ENCODE measurements at places on chromosomes 11 and 22.

DNA sequence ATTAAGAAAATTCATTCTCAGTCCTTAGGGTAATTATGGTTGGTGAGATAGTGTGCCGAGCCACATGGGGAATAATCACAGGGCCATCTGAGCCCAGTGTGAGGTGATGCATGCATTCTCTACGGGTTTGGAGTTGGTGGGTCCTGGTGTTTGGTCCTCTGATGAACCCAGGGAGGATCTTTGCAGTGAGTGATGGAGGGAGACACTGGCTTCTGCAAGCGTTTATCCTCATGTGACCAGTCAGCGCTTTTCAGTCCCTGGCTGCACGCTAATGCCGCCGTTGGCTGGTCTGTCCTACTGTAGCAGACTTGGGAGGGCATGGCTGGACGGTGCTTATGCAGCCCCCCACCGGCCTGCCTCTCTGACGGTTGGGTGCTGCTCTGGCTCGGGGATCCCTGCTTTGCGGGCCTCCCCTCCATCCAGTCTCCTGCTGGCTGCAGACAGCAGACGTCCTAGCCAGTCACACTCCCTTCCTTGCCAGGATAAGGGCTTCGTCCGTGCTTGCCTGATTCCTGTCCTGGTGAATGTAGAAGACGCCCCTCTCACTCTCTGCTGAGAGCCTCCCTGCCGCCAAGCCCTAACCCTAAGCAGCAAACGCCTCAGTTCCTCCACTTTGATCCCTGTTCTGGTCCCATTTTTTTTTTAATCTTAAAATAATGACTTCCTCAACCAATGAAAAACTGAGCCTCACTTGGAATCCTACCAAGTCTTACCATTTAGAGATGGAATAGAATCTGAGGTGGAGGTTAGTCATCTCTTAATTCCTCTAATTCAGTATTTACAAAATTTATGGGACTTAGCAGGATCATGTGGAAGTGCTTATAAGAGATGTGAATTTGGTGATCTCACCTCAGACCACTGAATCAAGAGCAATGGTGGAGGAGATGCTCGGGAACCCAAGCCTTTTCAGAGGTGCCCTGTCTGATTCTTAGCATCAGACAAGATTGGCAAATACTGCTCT is 143.7 kb upstream of the SORL1-AS1 start:
- DNase-seq = no peak

- DNase-seq = peak; percentile 83
Observed at GRCh38 chr11:46936138-46937110, at the start of gene CSTPP1. TSS of gene CSTPP1 (plus strand) at chr11:46936761. CDS start at chr11:46936806, 45 bp downstream.

DNA sequence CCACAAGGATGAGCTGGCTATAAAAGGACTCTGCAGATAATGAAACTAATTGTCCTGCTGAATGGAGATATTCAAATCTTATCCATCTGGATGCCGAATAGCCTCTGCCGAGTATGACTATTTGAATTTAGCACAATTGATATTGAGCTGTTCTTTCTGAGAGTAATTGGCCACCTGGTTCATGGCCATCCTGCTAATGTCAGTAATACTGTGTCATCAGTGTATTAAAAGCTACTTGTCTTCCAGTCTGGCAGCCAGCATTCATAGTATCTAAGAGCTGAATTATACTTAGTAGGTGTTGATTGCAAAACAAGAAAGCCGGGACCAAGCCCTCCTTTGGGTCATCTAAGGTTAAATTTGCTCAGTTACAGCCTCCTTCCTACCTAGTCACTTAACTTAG is 310.7 kb upstream of the NCAM1 start:
- no peak for DNase-seq

DNA sequence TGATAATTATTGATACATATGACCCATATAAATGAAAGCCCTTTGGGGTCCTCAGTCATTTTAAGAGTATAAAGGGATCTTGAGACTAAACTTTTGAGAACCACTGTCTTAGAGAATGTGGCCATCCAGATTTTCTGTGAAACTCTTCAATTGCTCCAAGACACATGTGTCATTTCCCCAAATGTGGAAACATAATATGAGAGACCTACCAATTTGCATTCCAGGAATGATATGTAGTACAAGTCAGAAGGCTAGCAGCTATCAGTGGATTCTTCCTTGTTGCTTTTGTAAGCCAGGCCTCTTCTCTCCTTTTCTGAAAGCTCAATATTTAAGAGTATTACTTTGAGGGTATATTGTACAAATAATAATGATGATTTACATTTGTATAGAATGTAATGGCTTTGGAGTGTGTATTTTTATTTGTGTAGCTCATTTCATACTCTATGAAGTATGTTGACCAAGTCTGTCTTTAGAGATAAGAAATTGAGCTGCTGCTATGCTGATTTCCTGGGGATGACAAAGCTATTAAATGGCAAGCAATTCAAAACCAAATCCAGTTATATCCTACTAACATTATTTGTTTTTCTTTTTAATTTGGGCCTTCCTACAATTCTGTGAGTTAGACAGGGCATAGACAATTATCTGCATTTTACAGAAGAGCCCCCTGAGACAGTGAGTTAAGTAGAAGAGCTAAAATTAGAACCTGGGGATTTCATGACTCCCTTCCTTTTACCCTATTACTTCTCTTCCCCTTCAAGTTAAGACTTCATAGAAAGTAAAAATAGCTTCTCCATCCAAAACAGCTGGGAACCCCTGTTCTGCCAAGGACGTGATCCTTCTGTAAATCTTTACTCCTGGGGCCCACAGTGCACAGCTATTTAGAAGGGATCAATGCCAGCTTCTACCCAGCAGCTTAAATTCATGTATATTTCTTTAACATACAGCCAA is 131.9 kb downstream of the WNT11 start:
- no peak for DNase-seq

DNA sequence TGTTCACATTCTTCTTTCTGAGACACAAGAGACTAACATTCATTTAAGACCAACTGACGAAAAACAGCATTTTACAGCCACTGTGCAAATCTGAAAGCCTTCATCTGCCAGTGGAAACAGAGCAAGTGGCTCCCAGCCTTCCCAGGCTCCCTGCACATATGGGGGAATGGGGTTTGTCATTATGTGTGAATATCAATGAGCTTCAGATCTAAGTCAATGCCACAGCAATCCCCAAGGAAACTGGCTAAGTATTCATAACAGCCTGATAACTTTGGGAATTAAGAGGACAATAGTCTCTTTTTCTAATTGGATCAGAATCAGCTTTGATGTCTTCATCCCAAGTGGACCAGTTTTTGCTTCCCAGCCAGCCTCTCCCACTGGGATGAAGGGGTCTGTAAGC is 66.9 kb downstream of the ABTB2 start:
- no peak for DNase-seq

DNA sequence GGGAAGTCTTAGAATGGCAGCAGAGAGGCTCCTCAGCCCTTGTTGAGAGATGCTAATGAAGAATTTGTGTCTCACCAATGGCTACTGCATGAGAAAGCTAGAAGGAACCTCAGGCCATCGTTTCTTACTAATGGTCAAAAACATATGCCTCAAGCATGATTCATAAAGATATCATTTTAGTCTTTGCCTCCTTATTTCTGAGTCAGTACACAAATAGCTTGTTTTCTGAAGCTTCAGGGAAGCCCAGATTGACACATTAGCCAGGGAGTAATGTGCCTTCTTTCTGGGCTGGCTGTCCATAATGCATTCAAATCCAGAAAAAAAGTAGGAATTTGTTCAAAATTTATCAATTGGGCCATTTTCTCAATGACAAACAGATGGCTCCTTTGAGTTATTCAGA is 169.4 kb upstream of the ZBED5 start:
- DNase-seq = no peak

- DNase-seq = no peak
Observed at GRCh38 chr11:69121621-69122325, 34.0 kb upstream of the SMIM38 start.

DNA sequence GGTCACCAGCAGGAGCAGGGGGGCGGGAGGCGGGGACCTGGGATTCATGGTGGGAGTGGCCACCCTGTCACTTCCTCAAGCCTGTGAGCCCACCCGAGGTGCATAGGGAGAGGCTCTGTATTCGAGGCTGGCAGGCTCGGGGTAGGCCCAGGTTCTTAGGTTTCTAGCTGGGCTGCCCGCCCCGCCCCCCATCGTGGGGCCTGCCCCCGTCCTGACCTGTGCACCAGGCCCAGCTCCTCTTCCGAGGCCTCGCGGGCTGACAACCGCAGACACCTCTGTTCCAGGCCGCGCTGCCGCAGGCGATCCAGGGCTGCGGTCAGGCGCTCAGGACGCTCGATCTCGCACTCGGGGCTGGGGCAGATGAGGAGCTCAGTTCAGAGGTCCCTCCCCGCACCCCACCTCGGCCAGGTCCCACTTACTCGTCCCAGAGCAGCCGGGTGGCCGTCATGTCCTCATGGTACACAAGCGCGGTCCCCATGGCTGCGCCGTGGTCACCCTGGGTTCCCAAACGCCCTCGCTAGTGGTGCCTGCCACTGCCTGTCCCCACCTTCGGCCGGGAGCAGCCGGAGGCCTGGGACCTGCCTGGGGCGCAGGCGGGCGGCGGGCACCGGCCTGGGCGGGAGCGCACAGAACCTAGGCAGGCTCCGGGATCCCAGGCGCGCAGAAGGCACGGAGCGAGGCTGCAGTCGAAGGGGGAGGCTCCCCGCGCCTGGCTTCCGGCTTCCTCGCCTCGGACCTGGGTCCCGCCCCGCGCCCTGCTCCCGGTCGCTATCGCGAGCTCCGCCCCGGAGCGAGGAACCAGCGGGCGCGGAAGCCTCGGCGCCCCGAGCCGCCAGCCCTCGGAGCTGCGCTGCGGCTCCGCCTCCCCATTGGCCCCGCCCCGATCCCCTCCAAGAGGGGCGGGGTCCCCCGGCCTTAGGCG is at the start of gene HDAC10:
TSS of gene HDAC10 (minus strand) at position 711 of the 922 bp plus-strand sequence. CDS start at position 478, 233 bp downstream.
- DNase-seq = peak; percentile 64

GRCh38 chr22:31271026-31271425 is 21.3 kb downstream of the PIK3IP1 start:
- no peak for DNase-seq

- no peak for DNase-seq
Observed at GRCh38 chr11:41720761-41721160, 261.3 kb upstream of the LRRC4C start.
